Thoracic aorta (tissue), 2 donors: ENCODE measurements at places on chromosomes 1 and 21. TPM values are rescaled to one million over a fixed set of nuclear protein-coding genes. Genes with fewer than 3 reads are reported as not detected.

GRCh38 chr1:230026572-230026971 is 40.5 kb upstream of the GALNT2 start:
- no peak for DNase-seq

GRCh38 chr1:96183928-96184327 is 537.7 kb upstream of the PTBP2 start:
- no peak for DNase-seq

GRCh38 chr21:37266515-37267221 is 466 bp downstream of the VPS26C start:
- no peak for DNase-seq

GRCh38 chr1:178436899-178437298 is 59.9 kb downstream of the CLEC20A start:
- DNase-seq = no peak

The KIF14 gene
- total RNA-seq = 1.3 TPM

The ARHGEF16 gene
- total RNA-seq = 1.6 TPM

The RIMKLA gene
- 0.14 TPM for total RNA-seq

The SERPINC1 gene
- total RNA-seq = not detected
